Activated CD8-positive, alpha-beta memory T cell treated with anti-CD3 and anti-CD28 coated beads, Interleukin-2, amount 10 ng/mL, durations not matched to agents 7 days and 5 days (primary cell): ENCODE measurements at places on chromosomes 2 and 18. TPM values are rescaled to one million over a fixed set of nuclear protein-coding genes. Genes with fewer than 3 reads are reported as not detected.

Gene CRYGC
- total RNA-seq, result not detected

Gene C2orf15
- 0.58 TPM for total RNA-seq

Gene SH2D6
- total RNA-seq, result 0.52 TPM

Gene STPG4
- 0.20 TPM for total RNA-seq

Gene GALNT3
- total RNA-seq, result 13.8 TPM
